ENCODE measurements at places on chromosomes 12 and 14. TPM values are rescaled to one million over a fixed set of nuclear protein-coding genes. Genes with fewer than 3 reads are reported as not detected.

Gene BCL2L14
- total RNA-seq, result 12.2 TPM

GRCh38 chr14:71701990-71702389 lies 230.2 kb upstream of the RGS6 start:
- no peak for DNase-seq

Gene CLEC4D
- not detected for total RNA-seq

DNA sequence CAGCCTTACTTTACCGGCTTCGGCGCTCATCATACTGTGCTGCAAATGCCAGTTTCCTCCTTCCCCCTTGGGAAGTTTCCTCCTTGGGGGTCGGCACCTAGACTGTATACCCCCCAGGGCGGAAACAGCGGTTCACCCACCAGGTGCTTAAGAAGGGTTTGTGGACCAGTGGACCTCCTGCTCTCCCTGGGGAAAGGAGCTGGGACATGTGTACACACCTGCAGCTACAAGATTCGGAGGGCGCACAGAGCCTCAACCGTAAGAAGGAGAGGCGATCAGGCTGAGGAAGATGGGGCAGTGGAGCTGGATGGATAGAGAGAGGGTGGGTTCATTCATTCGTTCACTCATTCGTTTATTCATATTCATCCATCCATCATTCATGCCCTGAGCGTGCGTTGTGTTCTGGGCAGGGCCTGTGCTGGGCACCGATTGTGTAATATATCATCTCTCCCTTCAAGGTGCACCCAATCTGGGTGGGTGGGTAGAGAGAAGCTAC lies 717 bp upstream of the ZNF839 start:
- DNase-seq, result no peak

Gene CABP1
- total RNA-seq, result not detected

GRCh38 chr12:24888813-24889212 lies 60.1 kb downstream of the BCAT1 start:
- no peak for DNase-seq

Gene CD4
- 1.8 TPM for total RNA-seq

GRCh38 chr12:75634244-75635222 lies 123.1 kb upstream of the KRR1 start:
- DNase-seq, result no peak

DNA sequence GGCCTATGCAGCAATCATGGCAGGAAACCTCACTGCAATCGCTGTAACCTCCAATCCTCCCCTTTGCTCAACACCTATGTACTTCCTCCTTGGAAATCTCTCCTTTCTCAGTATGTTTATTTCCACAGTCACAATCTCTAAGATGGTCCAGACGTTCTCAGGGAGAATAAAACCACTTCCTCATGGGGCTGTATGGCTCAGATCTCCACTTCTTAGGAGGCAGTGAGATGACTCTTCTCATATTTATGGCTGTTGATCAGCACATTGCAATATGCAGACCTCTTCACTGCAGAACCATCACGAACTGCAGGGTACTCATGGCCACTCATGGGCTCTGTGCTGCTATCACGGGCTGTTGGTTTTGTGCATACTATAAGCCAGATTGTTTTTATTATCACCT lies 17.1 kb upstream of the OR4K17 start:
- no peak for DNase-seq

- DNase-seq, result no peak
These were observed 228.9 kb upstream of the PRKD1 start for GRCh38 chr14:30156571-30156970.

Gene AQP5
- not detected for total RNA-seq

DNA sequence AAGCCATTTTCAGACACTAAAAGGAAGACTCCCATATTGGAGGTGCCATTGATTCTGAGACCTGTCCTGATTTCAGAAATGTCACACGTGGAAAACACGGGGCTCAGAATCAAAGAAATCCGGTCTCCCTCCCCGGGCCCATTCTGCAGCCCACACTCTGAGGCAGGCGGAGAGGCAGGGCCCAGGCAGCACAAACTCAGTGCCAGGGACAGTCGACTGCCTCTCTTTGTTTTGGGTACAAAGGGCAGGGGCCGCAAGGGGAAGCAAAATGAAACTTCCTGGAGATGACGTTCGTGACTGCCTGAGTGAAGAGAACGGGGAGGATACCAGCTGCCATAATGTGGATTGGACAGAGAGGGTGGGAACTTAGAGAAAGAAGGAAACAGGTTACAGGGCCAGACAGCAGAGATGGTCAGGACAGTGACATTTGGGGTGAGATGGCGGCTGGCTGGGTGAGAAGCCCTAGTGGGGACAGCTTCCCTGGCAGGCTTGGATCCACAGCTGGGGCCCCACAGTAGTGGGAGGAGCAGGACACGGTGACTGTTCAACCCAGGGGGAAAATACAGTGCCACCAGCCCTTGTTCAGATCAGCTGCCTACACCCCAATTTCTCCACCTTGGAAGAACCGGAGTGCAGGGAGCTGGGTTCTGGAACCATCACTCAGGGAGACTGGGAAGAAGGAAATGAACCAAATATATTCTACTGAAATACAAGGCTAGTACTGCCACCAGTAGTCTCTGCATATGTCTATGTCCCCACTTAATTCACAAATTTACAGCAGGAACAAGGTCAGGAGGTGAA lies 8.1 kb downstream of the GAPDH start:
- no peak for DNase-seq

DNA sequence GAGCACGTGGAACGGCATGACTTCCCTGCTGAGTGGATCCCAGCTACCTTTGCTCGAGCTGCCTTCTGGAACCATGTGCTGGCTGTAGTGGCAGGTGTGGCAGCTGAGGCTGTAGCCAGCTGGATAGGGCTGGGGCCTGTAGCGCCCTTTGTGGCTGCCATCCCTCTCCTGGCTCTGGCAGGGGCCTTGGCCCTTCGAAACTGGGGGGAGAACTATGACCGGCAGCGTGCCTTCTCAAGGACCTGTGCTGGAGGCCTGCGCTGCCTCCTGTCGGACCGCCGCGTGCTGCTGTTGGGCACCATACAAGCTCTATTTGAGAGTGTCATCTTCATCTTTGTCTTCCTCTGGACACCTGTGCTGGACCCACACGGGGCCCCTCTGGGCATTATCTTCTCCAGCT lies 14.8 kb upstream of the ESPL1 start:
- no peak for DNase-seq

Gene HOXC11
- not detected for total RNA-seq

Gene ACOT2
- total RNA-seq, result 15.6 TPM

DNA sequence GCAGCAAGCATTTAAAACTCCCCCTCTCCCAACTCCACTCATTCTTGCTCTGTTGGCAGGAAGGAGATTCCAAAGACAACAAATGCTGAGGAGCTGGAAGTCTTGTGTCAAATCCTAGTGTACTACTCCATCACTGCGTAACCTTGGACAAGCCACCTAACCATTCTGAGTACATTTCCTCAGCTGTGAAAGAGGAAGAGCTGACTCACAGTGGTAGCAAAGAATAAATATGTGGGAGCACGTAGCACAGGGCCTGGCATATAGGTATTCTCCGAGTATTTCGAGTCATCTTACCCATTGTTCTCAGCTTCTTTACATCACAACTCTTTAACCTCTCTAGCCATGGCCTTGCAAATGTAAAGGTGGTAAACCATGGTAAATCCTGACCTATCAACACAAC lies 28.7 kb downstream of the EGLN3 start:
- no peak for DNase-seq

DNA sequence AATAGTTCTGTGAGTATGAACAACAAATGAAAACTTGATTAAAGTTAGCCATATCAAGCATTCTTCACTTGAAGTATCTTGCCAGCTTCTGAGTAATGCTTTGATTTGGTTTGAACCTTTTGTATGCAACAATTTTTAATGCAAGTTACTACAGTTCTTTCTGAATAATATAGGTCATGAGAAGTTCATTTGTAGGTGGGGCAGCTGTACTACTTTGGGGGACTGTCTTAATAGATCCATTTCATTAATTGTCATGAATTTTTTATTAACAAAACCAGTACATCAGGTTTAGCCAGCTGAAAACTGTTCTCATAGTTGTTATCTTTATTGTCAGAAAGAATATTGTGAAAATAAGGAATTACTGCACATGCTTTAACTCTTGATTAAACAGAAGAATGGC lies 142.7 kb downstream of the FOXA1 start:
- no peak for DNase-seq

Gene PUS1
- total RNA-seq, result 69.3 TPM

Gene TAS2R13
- total RNA-seq, result 0.45 TPM

DNA sequence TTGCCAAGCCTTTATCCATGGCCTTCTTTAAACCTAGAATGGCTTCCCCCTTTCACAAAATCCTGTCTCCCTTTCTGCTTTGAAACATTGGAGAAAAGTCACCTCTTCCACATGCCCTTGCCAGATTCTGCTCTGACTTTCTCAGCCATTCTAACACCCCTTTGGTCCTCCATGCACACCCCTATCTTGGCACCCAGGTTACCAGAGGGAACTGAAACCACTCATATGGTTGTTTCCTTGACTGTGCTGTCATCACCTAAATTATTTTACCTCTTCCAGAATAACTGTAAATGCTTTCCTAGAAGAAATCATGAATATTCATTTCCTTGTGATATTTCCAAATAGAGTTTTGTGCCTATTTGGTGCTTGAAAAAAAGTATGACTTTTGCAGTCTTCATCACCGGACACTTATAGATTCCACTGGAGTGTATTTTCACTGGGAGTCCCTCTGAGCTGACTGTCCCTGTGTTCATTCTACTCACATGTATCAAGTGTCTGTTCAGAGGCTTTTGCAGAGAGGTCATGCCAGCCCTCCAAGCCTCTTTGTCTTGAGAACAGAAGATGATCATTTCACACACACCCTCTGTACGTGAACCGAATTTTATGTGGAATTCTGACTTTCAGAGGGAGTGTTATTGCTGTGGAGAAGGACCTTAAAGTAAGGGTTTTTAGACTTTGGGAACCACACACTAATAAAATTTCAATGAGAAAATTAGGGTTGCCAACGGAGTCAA lies 74.1 kb downstream of the PLXNC1 start:
- DNase-seq, result no peak

Gene ADCY4
- total RNA-seq, result 1.6 TPM

Gene SLCO1B1
- total RNA-seq, result not detected

DNA sequence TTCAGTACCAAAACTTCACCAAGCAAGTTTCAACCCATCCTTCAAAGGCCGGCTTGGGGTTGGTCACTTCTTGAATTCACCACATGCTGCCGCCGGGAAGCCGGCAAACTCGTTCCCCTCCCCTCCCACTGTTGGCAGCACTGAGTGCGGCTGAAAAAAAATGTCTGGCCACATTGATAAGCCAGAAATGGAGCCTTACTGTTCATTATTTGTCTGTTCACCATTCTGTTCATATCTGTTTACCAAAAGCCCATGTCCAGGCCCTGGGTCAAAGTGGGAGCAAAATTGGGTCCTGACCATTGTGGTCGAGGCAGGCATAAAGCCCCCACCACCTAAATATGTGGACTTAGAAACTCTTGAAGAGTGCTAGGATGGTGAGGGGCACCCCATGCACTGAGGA lies 7.3 kb upstream of the HSP90AA1 start:
- no peak for DNase-seq

DNA sequence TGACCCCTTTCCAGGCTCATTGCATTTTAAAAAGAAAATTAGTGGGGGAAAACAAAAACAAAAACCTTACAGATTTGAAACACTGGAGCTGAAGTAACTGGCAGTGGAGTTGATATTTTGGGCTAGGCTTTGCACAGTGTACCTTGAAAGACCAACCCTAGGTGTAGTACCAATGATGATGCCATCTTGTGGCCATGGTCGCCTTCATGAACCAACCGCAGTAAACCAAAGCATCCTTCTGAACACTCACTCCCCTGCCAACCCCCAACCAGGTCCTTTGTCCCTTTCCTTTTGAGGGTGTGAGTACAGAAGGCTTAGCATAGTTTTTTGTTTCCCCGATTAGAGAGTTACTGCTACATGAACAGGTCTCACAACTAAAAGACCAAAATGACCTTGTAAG lies 5.9 kb downstream of the TOMM20L start:
- DNase-seq, result no peak

DNA sequence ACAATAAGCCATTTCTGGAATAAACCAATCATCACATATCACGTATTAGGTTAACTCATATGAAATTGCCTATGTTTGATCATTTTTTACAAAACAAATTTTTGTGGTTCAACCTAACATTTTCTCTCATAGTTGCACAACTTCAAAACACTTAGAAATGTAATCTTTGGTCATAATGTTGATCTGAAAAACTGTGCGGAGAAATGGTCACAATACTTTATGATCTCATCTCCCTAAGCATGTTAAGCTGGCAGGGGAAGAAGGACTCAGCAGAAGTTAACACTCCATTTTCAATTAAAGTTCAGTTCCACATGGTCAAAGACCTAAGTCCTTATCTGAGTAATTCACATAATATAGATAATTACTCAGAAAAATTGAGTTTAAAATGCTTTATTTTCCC lies 194.8 kb downstream of the CAPZA3 start:
- no peak for DNase-seq

All from activated CD8-positive, alpha-beta memory T cell treated with anti-CD3 and anti-CD28 coated beads, Interleukin-2, amount 10 ng/mL, durations not matched to agents 7 days and 5 days (primary cell).